GM23248 (cell line): ENCODE measurements at places on chromosomes 1 and 21.

GRCh38 chr1:84632673-84633434, 57.4 kb downstream of the SSX2IP start:
- DNase-seq = peak; percentile 84

- DNase-seq = peak; percentile 47
Measured at GRCh38 chr21:32782698-32783097, 11.1 kb upstream of the PAXBP1 start.

DNA sequence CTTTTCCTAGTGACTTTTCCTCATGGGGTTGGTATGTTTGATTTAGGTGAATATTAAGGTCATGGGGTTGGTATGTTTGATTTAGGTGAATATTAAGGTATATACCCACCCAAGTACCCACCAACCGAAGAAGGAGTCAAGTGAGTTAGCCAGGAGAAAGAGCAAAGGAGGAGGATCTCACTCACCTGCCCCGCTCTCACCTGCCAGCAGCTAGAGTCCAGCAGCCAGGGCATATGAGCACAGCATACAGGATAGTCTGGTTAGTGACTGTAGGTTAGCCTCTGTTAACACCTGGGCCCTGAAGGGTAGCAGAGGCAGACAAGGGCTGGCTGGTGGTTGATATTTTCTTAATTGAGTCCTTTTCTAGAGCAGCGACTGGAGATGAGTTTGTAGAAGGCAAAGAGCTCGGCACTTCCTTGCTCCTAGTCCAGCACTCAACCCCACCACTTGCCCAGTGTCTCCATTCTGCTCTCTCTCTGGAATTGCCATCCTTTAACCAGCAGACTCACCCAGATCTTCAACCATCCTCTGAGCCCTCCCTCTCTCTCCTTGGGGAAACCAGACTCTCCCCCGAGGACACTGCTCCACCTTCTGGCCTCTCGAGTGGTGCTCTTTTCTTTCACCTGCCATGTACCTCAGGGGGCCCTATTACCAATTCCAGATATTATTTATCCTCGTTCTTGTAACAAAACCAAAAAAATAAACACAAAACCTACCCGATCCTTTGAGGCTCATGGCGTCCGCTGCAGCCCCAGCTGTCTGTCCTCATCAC, 16.3 kb upstream of the DESI2 start:
- DNase-seq = no peak

- DNase-seq = peak; percentile 83
Measured at GRCh38 chr1:154669464-154670282, 61.7 kb upstream of the ADAR start.

- DNase-seq = no peak
Measured at GRCh38 chr1:228852511-228853088, 117.3 kb downstream of the RHOU start.

DNA sequence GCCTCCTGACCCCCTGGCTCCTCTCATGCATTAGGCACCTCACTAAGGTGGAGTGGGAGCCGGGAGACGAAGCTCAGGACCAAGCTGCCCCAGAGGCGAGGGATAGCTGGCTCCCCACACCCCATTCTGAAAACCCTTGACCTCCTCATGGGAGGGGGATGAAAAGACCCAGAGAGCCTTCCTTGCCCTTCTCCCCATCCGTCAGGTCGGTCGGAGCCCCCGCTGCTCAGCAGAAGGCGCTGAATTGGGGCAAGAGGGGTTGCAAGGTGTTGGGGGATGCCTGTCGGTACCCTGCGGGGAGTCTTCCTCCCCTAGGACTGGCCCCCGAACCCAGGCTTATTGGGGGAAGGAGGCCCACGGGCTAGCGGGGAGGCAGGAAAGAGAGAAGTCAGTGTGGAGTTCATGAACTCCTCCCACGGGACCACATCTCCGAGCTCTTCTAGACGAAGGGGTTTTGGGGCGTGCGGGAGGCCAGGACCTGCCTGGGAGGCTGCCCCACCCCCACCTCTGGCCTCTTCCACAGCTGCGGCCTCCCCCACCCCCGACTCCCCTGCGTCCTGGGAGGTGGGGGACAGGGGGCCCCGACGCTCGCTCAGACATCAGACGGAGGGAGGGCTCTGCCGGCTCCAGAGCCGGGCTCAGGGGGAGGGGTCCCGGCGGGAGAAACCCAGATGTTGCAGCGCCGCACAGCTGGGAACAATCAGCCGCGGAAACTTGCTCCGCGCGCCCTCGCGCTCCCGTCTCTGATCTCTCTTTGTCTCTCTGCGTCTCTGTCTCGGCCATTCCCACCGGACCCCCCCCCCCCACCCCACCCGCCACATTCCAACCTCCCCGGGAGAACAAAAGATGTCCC, 719 bp downstream of the MFAP2 start:
- DNase-seq = peak; percentile 66

DNA sequence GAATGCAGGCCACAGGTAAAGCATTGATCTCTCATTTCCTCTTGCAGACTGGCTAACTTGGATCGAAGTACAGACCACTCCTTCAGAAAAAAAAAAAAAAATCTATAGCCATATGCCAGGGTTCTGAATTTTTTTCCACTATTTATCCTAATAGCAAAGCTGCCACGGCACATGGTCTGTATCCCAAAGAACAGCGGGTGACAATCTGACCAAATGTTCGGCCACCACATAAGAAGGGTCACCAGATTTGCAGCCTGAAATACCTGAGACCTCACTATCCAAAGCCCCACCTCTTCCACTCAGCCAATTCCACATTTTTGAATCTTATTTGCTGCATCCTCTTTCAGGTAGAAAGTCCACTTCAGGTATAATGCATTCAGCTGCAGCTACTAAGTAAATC, 55.6 kb upstream of the RGS7 start:
- DNase-seq = no peak
